ENCODE measurements at places on chromosomes 11 and 22.
A peak's percentile ranks its signal among the peaks of the same experiment; 100 is the strongest.

GRCh38 chr11:33682446-33682845 lies 18.2 kb downstream of the C11orf91 start:
- no peak overlapping the region for H3K27ac ChIP-seq
- no peaks in the 10 kb centered on the region for H3K36me3 ChIP-seq
- no peaks in the 10 kb centered on the region for H3K4me1 ChIP-seq
- H3K4me3 ChIP-seq: no peak overlapping the region
- DNase-seq: no peak

DNA sequence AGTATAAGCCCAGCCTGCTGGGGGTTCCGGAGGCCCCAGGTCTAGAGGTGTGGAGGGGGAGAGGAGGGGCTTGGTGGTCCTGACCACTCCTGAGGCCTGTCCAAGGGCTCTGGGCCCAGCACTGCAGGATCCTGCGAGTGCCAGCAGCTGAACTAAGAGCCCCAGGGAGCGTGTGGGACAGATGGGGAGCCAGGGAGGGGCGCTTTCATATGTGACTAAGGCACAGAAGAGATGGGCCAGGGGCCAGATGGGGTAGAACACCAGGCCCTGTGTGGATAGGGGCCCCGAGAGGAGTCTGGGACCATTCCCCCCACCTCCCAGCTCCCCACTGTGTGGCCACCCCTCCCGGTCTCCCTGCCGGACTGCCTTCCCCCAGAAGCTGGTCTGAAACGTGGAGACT lies 18.4 kb downstream of the MAFF start:
- DNase-seq: no peak
- H3K27ac ChIP-seq: no peak overlapping the region
- H3K4me3 ChIP-seq: no peak overlapping the region
- no peaks in the 10 kb centered on the region for H3K36me3 ChIP-seq
- no peaks in the 10 kb centered on the region for H3K27me3 ChIP-seq

DNA sequence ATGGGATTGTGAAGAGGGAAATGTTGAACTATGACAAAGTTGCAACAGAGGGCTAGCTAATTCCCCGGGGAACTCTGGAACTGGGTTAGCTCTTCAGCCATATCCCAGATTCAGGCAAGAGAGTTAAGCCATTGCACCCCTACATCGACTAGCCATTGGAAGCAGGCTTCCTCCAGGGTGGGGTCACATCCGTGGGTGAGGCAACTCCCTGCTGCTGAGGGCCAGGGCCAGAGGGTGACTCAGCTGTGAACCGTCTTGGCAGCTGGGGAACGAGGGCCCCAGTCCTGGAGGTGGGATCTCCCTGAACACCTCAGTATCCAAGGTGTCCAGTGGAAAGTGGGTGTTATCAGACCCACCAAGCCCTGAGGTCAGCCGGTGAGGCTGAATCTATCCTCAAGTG lies 41.1 kb downstream of the RPS6KA4 start:
- H3K36me3 ChIP-seq: no peaks in the 10 kb centered on the region
- H3K4me1 ChIP-seq: peaks cover 13% of the 10 kb centered on the region
- H3K27me3 ChIP-seq: peaks cover 7% of the 10 kb centered on the region
- DNase-seq: no peak
- no peak overlapping the region for H3K27ac ChIP-seq

- H3K4me1 ChIP-seq: peaks cover 5% of the 10 kb centered on the region
- H3K27me3 ChIP-seq: peaks cover 63% of the 10 kb centered on the region
- H3K4me3 ChIP-seq: peak within 1 kb of the TSS; percentile 23
- no peak within 1 kb of the TSS for H3K27ac ChIP-seq
- H3K36me3 ChIP-seq: no peaks in the 10 kb centered on the region
Observed at GRCh38 chr22:45977003-45977411, at the start of gene WNT7B. Gene WNT7B, minus strand, starts transcription at chr22:45977162. Its CDS starts 408 bp downstream, at chr22:45976754.

DNA sequence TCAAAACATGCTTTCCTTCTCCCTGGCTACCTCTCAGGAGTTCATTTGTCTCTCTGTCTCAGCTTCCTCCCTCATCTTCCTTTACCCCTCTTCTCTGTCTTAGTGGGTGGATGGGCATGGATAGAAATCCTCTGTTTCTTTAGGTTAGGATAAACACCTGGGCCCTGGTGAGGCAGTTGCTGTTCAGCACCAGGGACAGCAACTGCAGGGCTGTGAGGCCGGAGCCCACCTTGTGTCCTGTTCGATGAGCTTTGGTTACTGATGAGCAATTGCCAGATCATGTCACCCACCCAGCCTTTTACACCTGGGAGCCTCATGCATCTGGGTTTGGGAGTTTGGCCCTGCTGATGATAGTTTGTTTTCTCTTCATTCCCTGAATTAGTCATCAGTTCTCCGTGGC lies 6.1 kb upstream of the CRYBB3 start:
- no peak for DNase-seq
- H3K4me3 ChIP-seq: no peak overlapping the region
- no peaks in the 10 kb centered on the region for H3K4me1 ChIP-seq
- no peaks in the 10 kb centered on the region for H3K36me3 ChIP-seq
- H3K27ac ChIP-seq: no peak overlapping the region

DNA sequence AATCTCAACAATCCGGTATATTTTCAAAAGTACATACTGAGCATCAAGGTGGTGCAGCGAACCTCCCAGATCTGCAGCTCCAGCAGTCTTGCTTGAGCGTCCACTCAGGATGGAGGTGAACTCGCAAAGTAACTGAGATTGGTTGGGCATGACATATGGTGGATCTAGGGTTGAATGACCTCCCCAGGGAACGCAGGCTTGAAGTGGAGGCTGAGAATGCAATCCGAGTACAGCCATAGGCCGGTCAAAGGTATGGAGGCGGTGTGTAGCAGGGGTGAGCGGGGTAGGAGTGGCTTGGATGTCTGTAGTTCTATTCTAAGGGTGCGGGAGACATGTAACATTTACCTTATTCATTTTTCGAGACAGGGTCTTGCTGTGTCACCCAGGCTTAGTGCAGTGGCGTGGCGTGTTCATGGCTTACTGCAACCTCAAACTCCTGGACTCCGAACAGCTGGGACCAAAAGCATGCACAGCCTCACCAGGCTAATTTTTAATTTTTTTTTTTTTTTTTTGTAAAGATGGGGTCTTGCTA lies 631 bp upstream of the C22orf39 start:
- peaks cover 6% of the 10 kb centered on the region for H3K4me1 ChIP-seq
- DNase-seq: peak; percentile 73
- H3K36me3 ChIP-seq: peaks cover 29% of the 10 kb centered on the region
- H3K4me3 ChIP-seq: peak overlapping the region; percentile 96
- H3K27me3 ChIP-seq: no peaks in the 10 kb centered on the region

DNA sequence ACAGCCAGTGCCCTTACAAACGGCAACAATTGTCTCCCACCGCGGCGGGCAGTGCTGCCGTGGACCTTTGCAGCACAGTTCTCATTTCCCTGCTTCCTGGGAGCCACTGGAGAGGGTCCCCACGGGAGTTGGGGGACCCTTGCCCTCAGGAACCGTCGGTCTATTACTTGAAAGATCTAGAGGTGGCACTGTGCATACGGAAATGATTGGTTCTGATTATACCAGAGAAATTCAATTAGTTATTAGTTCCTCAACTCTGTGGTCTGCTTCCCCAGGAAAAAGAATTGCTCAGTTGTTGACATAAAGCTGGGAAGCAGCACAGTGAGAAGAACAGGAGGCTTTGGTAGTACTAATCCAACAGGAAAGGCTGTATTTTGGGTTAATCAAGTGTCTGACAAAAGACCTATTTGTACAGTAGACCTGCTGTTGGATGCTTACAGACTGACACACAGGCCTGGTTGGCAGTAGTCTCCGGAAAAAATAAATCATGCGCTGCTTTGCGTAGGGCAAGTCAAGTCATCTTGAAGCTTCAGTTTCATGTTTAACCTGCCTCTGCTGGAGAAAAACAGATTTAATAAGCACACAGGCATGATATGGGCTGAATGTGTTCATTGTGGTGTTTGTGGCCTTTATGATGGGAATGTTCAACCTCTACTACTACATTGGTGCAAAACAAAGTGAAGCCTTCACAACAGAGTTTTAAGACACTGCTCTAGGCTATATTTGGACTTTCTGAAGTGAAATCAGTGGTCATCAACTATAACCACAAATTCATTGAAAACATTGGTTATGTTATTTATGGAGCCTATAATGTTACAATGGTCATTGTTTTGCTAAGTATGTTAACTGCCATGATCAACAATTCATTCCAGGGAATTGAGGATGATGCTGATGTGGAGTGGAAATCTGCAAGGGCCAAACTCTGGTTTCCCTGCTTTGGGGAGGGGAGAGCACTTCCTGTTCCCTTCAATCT lies 54.6 kb upstream of the SC5D start:
- H3K36me3 ChIP-seq: no peaks in the 10 kb centered on the region
- no peak overlapping the region for H3K4me3 ChIP-seq
- DNase-seq: peak; percentile 62
- H3K27ac ChIP-seq: no peak overlapping the region
- peaks cover 19% of the 10 kb centered on the region for H3K4me1 ChIP-seq

DNA sequence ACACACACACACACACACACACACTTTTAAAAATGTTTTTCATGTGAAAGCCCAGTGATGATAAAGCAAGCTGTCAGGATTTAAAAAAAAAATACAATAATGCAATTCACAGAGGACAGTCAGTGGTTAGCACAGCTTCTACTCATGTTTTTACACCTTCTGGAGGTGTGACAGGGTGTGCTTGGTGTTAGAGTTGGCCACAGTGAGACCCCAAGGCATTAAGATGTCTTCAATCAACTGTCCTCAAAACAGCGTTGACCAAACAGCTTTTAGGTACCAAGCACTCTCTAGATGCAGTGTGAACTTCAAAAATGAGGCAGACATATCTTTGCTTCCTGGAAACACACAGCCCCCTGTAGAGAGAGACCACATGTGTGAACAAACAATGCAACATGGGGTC lies 166.4 kb upstream of the TBCEL start:
- no peak overlapping the region for H3K4me3 ChIP-seq
- no peak for DNase-seq
- peaks cover 24% of the 10 kb centered on the region for H3K27me3 ChIP-seq
- H3K4me1 ChIP-seq: no peaks in the 10 kb centered on the region
- no peak overlapping the region for H3K27ac ChIP-seq

GRCh38 chr22:40635940-40636379 lies 559 bp downstream of the MRTFA start:
- peak overlapping the region; percentile 96 for H3K4me3 ChIP-seq
- no peaks in the 10 kb centered on the region for H3K36me3 ChIP-seq
- no peaks in the 10 kb centered on the region for H3K27me3 ChIP-seq
- peaks cover 9% of the 10 kb centered on the region for H3K4me1 ChIP-seq
- H3K27ac ChIP-seq: peak overlapping the region; percentile 80
- DNase-seq: no peak

DNA sequence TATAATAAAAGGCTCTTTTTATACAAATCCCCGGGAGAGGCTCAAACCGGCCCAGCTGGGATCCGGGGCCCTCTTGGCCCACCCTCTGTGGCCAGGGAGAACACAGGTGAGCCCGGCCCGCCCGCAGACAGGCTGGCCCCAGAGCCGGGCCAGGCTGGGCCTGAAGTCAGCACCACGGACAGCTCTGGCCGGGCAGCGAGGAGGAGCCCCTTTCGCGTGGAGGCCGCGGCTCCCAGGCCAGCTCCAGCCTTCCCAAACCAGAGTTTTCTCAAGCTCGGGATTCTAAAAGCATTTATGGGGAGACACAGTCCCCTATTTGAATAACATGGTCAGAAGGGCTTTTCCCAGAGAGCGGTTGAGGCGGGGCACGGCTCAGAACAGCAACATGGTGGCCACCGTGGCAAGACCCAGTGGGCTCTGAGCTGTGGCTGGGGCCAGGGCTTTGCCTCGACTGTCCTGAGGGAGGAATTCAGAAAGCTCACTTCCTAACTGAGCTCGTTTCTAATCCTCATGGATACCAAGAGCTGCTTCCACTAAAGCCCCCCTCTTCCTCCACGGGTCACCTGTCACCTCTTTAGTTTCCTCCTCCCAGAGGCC lies 115.4 kb downstream of the BRD1 start:
- no peak for DNase-seq
- H3K27ac ChIP-seq: no peak overlapping the region
- H3K4me3 ChIP-seq: no peak overlapping the region
- H3K27me3 ChIP-seq: peaks cover 15% of the 10 kb centered on the region

DNA sequence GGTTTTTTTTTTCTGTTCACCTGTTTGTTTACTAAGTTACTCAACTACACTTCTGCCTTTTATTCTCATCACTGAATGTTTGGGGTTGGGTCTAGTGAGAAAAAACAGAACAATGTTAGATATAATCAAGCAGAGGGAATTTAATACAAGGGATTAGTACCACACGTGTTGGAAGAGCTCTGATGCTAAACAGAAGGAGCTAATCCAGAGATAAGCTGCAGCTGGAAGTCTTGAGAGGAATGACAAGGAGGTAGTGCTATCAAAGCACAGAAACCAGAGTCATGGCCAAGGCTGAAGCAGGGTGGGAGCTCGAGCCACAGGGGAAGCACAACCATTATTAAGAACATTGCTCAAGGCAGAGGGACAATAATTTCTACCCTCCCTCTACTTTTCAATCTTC lies 604.1 kb upstream of the ANO5 start:
- H3K27me3 ChIP-seq: no peaks in the 10 kb centered on the region
- no peak overlapping the region for H3K27ac ChIP-seq
- H3K4me1 ChIP-seq: no peaks in the 10 kb centered on the region
- H3K4me3 ChIP-seq: no peak overlapping the region
- DNase-seq: peak; percentile 4

DNA sequence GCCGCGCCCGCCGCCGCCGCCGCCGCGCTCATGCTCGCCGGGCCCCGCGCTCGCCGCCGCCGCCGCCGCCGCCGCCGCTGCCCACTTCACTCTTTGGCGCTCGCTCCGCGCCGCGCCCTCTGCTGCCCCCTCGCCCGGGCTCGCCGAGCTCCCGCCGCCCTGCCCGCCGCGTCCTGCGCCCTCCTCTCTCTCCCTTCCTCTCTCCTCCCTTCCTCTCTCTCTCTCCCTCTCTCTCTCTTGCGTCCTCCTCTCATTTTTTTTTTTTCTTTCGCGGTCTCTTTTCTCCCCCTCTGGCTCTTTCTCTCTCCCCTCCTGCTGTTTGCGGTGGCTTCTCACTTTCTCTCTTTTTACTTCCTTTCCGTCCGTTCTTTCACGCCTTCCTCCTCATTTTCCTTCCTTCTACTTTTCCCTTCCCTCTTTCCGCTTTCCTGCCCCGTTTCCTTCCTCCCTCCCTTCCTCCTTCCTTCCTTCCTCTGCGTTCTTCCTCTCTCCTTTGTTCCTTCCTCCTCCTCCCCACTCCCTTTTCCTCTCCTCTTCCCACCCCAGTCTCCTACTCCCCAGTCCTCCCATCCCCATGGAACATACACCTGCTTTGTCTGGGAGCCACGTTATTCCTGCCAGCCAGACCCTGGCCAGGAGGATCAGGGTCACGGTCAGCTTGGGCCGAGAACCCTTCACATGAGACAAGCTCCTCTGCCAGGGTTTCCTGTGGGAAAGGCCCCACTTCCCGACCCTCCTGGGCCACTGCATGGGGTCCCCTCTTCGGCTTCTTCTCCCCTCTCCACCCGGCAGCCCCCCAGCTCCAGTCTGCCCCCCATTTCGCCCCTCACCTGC lies 19.3 kb upstream of the SHISAL1 start:
- no peak for DNase-seq
- H3K4me1 ChIP-seq: no peaks in the 10 kb centered on the region
- peaks cover 32% of the 10 kb centered on the region for H3K27me3 ChIP-seq
- H3K4me3 ChIP-seq: peak overlapping the region; percentile 39
- H3K36me3 ChIP-seq: no peaks in the 10 kb centered on the region

GRCh38 chr11:12212821-12213185 lies 102.4 kb downstream of the MICAL2 start:
- no peak overlapping the region for H3K27ac ChIP-seq
- H3K36me3 ChIP-seq: no peaks in the 10 kb centered on the region
- H3K4me3 ChIP-seq: no peak overlapping the region
- no peaks in the 10 kb centered on the region for H3K27me3 ChIP-seq
- H3K4me1 ChIP-seq: no peaks in the 10 kb centered on the region
- DNase-seq: no peak
